Posterior vena cava (tissue), 2 donors: ENCODE measurements at places on chromosomes 7 and 10. TPM values are rescaled to one million over a fixed set of nuclear protein-coding genes. Genes with fewer than 3 reads are reported as not detected.

The SCD gene
- 14.9 TPM for total RNA-seq

The CUZD1 gene
- total RNA-seq = 0.51 TPM

The ACHE gene
- 2.8 TPM for total RNA-seq

The HOXA13 gene
- total RNA-seq = not detected

The SPDYE5 gene
- total RNA-seq = not detected

The CASD1 gene
- 20.0 TPM for total RNA-seq

The APBB1IP gene
- 20.5 TPM for total RNA-seq

The PON3 gene
- 0.74 TPM for total RNA-seq
